ENCODE measurements at places on chromosomes 6 and 20.

DNA sequence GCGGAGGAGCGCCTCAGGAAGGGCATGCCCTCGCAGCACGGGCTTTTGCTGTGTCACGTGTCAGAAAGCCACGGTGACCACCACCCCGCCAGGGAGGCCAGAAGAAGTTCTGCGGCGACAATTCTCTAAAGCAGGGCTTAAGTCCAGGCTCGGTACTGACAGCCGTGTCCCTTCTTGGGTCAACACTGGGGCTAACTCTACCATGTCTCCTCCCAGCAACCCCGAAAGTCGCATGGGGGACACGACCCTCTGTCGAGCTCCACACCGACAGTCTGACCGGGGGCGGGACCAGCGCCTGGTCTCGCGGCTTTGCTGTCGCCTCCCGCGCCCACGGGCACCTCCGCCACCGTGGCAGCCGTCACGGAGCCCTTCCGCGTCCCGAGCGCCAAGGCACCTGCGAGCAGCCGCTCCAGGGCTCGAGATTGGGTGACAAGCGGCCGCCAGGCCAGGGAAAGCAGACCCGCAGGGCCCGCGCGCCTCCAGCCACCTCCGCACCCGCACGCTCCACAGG, 534 bp downstream of the NANP start:
- peak; percentile 68 for DNase-seq

- peak; percentile 68 for DNase-seq
Measured at GRCh38 chr20:58692579-58693225, at the start of gene NPEPL1. Gene NPEPL1 (plus strand): TSS chr20:58692800. CDS start chr20:58692901, 101 bp downstream.

DNA sequence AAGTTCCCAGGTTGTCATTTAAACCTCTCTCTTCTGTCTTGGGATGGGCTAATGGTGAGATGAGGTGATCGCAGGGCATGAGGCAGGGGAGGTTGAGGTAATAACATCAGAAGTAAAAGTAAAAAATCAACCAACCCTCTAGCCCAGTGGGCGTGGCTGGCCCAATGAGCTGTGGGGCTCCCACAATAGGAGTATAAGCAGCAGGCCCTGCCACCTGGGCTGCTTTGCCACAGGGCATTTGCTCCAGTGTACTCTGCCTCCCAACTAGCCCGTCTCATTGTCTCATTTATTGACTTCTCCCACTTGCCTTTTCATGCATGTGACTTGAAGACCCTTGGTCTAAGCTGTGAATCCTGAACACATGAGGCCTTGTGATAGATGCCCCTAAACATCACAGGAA, 62.8 kb downstream of the PHACTR3 start:
- DNase-seq: no peak

GRCh38 chr20:50053362-50054230, 59.4 kb downstream of the UBE2V1 start:
- DNase-seq: no peak

DNA sequence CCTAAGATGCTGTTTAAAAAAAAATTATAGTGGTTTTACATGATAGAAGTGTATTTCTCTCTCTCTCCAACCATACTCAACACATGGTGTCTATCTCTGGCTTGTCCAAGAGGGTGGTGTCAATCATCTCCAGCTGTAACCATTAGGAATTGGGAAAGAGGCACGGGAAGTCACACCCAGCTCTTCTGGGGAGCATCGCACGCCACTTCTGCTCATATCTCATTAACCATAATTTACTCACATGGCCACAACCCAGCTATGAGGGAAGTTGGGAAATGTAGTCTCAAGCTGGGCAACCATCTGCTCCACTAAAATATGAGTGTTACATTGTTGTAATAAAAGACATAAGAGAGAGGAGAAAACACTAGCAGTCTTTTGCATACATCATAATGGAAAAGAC, 30.4 kb upstream of the TSHZ2 start:
- DNase-seq: no peak

GRCh38 chr6:28794175-28795002, 129.4 kb downstream of the TRIM27 start:
- DNase-seq: peak; percentile 61

DNA sequence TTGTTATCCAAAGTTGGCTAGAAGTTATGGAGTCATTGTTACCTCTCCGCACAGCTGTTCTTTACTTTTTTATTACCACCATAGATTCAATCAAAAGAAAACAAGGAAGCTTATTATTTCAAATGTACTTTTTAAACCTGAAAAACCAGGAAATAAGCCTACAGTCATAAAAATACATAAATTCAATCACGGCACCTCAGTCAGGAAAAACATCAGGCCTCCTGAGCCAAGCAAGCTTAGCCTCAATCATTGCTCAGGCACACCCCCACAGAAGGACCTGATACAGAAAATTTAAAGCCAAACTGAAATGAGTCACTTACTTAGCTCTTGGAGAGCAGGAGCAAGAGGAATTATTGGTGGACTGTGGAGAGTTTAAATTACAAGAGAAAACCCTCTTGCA, 44.3 kb downstream of the MARCKS start:
- DNase-seq: no peak

DNA sequence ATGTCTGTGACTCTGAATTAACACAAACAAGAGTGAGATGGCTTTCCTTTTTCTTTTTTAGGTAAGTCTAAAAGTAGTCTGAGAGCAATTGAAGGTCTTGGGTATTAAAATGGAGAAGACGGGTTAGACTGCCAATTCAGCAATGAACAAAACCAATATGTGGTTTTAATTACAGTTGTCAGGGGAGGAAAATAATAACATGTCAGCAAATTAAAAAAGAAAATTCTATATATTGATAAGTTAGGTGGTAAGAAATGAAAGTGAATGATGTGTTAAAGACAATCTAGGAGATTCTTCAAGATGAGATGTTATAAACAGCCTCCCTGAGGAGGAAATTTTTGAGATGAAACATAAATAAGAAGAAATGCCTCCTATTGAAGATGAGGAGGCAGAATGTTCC, 150.6 kb upstream of the HSF2 start:
- DNase-seq: no peak

- DNase-seq: no peak
Measured at GRCh38 chr6:42726026-42726425, 3.6 kb upstream of the PRPH2 start.

- no peak for DNase-seq
Measured at GRCh38 chr20:49381558-49382493, 100.6 kb downstream of the KCNB1 start.

DNA sequence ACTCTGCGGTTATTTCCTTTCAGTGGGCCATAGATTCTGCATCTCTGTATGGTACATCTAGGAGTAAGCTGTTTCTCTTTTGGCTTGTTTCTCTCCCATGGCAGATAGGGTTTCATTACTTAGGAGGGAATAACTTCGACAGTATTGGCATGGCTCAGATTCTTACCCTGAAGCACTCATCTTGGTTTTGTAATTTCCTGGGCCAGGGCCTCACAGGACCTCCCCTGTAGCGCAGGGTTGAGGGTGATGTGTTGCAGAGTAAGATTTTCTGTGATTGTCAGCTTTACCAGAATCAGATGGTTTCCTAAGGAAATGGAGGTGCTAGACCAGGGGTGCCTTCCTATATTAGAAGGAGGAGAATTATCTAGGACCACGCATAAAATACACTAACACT, 78.3 kb downstream of the STXBP5 start:
- DNase-seq: no peak

GRCh38 chr6:87127737-87128136, 27.6 kb upstream of the ZNF292 start:
- no peak for DNase-seq

GRCh38 chr6:167827583-167828324, 1.0 kb downstream of the AFDN start:
- DNase-seq: peak; percentile 62

- DNase-seq: no peak
Measured at GRCh38 chr6:105091140-105091829, 88.5 kb downstream of the POPDC3 start.

GRCh38 chr20:61819921-61820825, 245.5 kb downstream of the TAF4 start:
- no peak for DNase-seq

DNA sequence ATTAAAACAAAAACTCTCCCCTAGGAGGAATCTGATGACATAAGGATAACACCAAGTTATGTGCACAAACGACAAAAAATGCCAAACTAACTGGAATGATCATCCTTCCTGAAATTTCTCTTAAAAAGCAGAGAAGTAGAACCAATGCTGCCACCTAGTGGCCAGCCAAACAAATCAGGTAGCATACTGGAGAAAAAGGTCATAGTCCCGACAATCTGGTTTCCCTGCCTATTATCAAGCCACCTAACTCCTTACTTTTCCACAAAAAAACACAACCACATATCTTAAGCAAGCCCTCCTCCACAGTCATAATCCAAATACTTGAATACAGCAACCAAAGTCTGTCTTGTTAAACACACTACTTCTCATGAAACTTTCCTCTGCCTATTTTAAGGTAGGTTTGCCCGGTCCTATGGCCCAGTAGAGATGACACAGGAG, 5.3 kb downstream of the OARD1 start:
- DNase-seq: peak; percentile 77

- DNase-seq: peak; percentile 89
Measured at GRCh38 chr20:53547664-53548239, 45.9 kb downstream of the ZNF217 start.
